NCI-H1092 treated with DMSO at 0.1 percent for 48 hours (cell line): ENCODE measurements at places on chromosomes 4 and X.

GRCh38 chr4:137394018-137394417 is 138.3 kb downstream of the PCDH18 start:
- DNase-seq, result peak; percentile 90

- DNase-seq, result no peak
Observed at GRCh38 chr4:81769244-81769643, 297.5 kb upstream of the RASGEF1B start.

DNA sequence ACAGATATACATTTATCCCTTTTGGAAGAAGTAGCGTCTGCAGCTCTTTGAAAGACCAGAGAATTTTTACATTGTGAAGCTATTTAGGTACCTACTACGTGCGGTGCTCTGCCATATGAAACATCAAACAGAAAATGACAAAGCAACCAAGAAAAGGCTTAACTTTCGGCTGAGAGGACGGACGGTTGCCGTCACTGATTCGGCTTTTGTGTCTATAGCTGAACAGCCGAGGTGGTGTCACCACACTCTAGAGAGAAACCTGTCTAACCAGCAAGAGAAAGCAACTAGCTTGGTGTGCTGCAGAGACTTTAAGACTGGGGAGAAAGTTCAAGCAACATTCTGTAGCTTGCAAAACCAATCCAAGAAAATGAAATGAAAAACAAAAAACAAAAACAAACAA is 145.5 kb downstream of the SHOX start:
- DNase-seq, result no peak

DNA sequence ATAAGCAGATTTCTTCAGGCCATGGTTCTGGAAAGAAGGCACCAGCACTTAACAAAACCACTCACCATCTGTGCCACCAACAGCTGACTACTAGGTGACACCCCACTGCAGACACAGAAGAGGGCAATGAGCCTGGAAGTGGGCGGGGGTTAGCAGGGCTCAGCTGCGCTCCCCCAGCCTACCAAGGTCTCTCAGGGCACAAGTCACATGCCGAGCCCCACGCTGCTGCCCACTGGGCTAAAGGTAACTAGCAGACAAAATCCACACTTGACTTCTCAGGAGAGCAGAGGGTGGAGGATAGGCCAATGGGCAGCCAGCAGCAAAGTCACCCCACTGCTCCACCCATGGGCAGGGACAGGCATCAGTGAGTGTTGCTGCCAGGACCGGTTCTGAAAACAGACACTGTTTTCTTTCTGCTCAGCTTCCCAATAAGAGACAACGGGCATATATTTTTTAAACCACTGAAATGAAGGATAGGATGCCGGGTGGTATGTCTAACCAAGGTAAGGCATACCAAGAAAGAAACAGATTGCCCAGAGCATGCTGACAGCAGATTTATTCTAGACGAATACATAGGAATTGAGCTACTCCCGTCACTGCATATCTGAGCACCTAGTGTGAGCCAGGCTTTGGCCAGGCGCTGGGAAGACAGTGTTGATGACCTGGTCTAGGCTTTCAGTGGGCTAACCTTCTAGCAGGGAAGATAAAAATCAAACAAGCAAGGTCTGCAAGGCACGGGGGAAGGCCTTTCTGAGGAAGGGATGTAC is 20.1 kb downstream of the ACSL1 start:
- no peak for DNase-seq

DNA sequence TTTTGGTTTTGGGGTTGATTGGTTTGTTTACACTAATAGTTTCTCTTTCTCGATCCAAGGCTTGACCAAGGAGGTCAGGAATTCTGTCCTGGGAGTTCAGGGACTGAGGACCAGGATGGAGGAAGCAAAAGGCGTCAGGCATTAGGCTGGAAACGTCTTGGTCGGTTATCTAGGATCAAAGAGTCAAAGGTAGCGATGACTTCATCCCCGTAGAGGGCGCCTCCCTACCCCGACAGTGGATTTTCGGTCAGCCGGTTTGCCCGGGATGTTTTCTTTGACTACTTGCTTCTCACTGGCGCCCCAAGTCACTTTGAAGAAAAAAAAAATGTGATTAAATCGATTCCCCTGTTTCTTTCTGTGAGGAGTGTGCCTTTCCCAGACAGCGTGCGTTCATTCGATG is 980 bp upstream of the FHDC1 start:
- DNase-seq, result no peak

DNA sequence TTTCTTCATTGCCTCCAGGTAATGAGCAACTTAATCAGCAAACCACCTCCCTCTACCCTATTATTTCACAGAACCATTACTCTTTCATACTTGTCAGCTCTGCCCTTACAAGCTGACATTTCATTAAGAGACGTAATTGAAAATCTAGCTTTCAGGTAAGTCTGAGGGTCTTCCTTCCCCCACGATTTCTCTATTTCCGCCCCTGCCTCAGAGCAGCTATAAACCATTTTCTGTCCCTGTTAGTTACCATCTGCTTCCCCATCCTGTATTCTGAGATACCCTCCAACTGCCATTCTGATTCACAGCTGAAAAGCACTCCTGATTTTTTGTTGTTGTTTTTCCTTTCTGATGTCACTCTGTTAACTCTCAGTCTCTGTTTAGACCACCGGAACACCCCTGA is 37.1 kb downstream of the SH3RF1 start:
- no peak for DNase-seq

- no peak for DNase-seq
Observed at GRCh38 chr4:40173470-40173875, 23.4 kb upstream of the RHOH start.

- DNase-seq, result no peak
Observed at GRCh38 chrX:2252331-2253065, 248.3 kb downstream of the DHRSX start.

DNA sequence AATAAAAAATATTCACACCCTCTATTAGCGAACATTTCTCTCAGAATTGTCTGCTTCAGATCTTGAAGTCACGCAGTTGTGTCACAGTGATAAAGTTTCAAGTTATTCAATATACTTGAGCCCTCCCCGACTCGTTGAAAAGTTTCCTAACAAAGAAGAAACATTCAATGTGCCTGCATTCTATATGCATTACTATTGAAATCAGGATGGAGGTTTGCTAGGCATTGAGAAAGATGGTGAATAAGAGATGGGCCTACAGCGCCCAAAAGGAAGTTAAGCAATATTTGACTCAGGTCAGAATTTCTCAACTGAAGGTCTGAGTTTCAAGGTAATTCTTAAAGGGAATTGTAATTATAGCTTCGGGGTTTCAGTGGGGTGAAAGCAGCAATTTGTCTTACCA is 6.1 kb downstream of the TCEANC start:
- no peak for DNase-seq

DNA sequence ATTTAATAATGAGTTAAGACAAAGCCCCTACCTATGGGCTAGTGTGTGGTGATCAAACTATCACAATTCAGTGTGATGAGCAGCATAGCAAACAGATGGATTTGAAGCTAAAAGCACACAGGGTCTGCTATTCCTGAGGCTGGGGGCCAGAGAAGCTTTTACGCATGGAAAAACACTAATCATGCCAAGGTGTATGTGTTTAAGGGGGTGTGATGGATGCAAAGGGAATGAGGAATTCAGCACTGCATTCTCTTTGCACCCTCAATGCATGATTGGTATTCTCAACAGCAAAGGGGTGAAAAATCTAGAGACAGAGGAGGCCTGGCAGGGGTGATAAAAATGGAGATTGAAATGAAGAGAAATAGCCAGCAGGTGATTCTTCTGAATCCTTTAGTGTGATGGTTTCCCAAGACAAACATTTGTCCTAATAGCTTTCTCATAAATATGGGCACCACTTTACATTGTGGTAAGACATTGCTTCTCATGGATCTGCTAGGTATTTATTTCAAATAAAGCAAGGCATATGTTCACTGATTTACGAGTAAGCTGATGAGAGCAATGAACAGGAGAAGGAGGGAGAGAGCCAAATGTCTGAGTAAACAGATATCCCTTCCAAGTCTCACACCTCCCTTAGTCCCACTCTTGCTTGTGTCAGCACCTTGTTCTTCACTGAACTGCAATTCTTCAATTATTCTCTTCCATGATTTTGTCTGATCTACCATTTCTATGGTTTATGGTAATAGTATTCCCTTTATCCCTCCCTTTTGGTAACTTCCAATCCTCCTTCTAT is 15.7 kb downstream of the C1QTNF7 start:
- DNase-seq, result no peak

DNA sequence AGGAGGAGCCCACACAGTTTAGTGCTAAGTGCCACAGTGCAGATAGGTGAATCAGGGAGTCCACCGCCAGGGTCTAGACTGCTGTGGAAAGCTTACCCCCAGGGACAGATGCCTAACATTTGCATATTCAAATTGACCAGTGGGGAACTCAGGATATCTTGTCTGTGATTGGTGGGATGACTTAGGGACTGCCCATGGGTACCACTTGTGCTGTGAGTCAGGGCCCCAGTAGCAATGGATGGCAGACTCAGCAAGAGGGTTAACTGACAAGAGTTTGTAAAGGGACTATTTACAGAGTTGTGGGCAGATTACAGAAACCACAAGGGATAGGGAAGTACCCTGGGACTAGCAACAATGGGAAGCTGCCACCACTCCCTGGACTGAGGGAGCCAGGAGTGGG is 282.1 kb downstream of the BCOR start:
- DNase-seq, result no peak

- DNase-seq, result no peak
Observed at GRCh38 chrX:110135618-110136017, 132.7 kb downstream of the TMEM164 start.
